ENCODE measurements at places on chromosomes 1 and 21.

GRCh38 chr1:56634981-56635380, 10.1 kb upstream of the PRKAA2 start:
- no peak for DNase-seq

DNA sequence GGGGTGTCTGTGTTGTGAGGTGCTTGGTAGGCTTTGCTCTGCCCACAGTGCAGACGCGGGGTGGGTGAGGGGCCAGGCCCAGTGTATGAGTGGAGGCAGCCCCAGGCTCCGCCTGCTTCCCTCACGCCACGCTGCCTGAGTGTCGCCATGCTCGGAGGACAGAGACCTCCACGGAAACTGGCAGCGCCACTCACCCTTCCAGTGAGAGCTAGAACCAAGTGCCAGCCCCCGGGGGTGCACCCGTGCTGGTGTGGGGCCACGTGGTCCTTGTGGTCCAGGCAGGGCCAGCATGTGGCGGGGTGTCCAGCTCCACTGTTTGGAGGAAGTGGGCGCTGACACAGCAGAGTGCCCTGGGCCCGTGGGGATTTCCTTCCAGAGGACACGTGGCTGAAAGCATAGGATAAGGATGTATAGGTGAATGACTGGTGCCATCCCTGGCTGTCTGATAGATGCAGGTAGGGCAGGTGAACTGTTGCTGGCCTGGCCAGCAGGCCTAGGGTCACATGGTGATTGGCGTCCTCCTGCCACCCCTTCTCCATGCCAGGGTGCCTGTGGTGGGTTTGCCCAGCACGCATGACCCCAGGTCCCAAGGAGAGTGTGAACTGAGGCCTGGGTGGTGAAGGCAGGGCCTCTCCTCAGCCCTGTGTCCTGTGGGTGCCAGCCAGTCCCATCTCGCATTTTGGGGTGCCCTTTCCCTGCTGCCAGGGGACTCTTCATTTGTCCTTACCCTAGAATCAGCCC, 3.8 kb downstream of the LRRC3 start:
- no peak for DNase-seq

DNA sequence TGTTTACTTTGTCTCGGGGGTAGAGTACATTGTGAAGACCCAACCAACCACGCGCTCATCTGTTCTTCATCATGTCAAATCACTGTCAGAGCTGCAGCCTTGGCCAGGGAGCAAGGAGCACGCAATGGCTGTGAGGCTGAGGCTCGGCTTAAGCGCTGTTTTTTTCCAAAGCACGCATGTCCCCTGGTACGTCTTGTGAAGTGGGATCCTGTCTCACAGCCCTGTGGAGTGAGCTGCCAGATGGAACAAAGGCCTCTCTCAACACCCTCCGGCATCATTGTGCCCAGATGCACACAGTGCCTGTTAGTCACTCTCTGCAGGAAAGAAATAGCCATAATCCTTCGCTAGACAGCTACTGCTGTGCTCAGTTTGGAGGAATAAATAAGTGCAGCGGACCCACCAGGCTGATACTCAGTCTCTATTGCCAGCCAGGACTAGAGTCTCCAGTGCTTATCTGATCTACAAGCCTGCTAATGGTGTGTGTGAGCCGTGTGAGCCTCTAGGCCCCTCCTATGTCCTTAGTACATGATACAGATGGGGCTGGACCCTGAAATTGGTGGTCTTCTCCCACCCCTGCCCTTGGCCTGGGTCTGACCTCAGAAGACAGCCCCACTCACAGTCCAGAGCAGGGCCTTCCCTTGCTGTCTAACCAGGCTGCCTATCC, 91.3 kb upstream of the COA6 start:
- no peak for DNase-seq

- DNase-seq: no peak
Measured at GRCh38 chr1:46539972-46540371, 11.5 kb downstream of the KNCN start.

DNA sequence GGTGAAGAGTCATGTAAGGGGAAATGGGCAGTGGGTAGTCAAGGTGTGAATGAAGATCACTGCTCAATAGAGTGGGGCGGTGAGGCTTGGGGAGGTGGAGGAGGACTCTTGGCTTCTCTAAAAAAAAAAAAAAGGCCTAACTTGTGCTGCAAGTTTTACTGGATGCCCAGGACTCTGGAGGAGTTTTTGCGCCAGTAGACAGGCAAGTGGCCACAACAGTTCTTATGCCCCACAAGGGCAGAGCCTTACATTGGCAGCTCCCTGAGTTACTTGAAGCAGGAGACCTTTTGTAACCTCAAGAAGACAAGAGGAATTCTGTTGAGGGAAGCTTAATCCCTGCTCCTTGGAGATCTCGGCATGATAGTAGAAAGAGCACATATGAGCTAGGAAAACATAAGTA, 54.9 kb upstream of the PPP2R5A start:
- no peak for DNase-seq

- no peak for DNase-seq
Measured at GRCh38 chr1:155184835-155185782, 11.5 kb downstream of the TRIM46 start.

DNA sequence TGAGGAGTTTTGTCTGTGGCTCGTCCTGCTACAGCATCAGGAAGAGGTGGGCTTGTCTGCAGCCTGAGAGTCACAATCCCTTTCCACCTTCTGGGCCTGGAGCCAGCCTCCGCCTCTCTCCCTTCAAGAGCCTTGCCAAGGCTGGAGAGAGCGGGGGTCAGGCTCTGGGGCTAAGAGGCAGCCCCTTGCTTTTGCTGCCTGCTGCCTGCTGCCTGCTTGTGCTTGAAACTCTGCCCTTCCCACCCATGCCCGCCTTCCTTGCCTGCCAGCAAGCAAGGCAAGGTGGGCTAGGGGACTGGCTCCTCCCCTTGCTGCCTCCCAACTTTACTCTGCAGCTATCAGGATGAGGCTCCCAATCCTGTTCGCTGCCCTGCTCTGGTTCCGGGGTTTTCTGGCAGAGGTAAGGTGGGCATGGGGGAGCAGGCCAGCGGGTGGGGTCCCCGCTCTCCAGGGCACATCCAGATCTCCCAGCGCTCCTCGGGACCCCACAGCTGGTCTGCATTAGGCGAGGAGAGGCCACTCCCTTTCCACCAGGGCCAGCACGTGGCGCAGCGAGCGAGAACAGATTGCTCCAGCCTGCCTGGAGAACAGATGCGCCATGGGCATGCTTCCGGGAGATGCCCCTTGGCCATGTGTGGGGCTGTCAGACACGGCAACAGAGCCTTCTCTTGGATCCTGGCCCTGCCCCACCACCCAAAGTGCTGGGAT, 7.5 kb upstream of the PTPN7 start:
- no peak for DNase-seq

DNA sequence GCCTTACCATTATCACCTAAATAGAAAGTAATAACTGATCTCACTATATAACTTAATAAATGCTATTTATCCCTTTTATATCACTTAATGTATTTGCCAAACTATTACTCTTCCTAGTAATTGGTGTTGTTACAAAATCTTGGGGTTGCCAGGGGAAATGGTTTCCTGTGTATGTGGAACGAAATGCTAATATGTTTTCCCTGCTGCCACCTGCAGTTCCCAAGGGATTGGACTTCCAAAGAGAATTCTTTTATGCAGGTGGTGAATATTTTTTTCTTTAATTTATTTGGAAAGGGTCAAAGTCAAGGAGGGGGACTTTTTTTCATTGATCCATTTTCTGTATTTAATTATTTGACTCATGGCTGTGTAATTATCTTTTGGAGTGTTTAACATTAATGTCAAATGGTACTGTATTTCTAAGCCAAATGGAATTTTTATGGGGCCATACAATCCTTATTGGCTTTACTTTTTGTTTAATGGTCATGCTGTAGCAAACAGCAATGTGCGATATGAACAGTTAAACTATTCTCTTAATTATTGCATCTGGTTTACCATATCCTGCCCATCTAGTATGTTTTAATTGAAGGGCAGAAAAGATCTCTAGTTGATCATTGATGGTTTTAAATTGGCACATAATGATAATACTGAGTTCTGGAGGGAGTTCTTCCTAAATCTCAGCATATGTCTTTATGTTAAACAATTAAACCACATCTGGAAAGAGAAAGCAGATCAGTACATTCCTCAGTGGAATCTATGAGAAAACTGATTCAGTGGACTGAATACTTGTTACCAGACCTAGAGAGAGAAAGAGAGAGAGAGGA, 486.3 kb downstream of the TTLL7 start:
- DNase-seq: no peak

- DNase-seq: no peak
Measured at GRCh38 chr1:54240741-54241335, 40.9 kb downstream of the MRPL37 start.

DNA sequence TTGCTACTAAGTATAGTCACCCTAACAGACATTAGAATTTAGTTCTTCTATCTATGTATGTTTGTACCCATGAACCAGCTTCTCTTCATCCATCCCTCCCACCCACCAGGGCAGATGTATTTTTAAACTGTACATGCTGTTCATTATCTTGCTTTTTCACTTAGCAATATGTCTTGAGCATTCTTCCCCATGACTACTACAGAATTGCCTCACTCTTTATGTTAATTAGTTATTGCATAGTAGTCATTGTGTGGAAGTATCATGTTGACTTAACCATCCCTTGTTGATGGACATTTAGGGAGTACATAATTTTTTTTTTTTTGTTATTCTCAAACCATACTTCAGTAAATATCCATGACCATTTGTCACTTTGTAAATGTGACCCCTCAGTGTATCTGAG, 9.9 kb downstream of the HUNK start:
- no peak for DNase-seq

DNA sequence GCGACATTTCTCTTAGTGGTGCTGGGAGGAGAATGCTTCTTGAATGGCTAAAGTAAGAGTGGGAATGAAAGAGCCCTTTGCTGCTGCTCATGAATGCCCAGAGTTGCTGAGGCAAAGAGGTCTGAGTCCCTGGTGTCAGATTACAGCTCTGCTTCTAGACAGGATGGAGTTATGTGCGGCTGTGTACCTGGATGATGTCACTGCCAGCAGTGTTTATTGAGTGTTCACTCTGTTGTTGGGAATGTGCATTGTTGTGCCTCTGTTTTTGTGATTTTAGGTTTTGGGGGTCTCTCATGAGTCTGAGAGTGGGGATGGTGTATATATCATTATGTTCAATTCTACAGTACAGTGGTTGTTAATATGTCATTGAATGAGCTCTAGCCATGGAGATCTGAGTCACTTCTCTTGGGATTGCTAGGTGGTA, 2.7 kb downstream of the CDC14A start:
- DNase-seq: no peak

GRCh38 chr1:86972262-86972661, 57.8 kb downstream of the HS2ST1 start:
- no peak for DNase-seq

- no peak for DNase-seq
Measured at GRCh38 chr1:3609016-3609768, 2.1 kb downstream of the MEGF6 start.

DNA sequence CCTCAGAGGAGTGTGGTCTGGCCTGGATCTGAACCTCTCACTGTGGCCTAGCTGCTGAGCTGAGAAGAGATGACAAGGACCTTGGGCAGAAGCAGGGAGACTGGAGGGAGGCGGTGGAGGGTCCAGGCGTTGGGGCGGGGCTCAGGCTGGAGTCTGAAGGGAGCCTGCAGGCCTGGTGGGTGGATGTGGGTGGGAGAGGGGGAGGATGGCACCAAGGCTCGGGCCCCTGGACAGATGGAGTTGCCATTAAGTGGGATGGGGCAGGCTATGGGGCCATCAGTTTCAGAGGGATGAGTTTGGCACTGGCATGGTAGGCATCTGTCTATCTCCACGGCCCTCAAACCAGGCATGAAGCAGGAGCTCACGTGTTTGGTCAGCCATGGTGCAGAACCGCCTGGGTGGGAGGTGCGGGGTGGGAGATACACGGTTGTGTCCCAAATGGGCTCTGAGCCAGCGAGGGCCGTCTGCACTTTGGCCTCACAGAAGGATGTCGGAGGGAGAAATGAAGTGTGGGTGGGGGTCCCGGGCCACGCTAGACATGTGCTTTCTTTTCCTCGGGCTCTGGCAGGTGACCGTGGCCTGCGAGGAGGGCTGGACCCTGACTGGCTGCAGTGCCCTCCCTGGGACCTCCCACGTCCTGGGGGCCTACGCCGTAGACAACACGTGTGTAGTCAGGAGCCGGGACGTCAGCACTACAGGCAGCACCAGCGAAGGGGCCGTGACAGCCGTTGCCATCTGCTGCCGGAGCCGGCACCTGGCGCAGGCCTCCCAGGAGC, 23.6 kb downstream of the PCSK9 start:
- no peak for DNase-seq

DNA sequence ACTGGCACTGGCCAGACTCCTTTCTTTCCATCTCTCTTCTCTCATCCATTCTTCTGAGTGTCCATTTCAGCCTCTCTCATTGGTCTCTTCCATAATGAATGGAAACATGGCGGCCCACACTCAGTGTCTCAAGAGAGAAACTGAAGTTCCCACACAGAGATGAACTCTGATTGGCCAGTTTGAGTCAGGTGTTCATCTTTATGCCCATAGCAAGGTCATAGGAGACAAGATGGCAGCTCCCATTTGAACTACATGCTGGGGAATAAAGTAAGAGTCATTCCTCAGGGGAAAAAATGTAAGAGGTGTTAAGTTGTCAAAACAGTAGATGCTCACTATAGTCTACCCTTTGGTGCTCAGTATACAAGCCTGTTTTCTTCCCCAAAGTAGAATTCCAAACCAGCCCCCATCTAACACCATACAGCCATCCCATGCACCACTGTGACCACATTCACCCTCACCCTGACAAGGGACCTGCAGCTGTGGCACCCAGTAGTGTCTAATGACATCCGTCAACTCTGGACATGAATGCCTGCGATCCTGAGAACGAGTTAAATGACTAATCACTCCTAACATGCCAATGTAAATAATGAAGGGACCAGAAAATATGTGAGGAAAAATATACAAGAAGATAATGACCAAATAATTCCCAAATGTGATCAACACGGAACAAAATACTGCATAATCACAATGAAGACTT, 12.4 kb downstream of the CDA start:
- DNase-seq: no peak

DNA sequence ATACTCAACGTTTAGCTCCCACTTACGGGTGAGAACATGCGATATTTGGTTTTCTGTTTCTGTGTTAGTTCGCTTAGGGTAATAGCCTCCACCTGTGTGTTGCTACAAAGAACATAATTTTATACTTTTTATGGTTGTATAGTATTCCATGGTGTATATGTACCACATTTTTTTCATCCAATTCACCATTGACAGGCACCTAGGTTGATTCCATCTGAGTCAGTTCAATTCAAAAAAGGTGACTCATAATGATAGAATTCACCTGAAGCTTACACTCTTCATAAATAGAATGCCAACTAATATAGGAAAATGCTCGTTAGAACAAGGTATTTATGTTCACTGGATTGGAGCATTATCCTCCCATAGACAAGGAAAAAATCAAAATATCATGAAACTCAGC, 38.5 kb downstream of the RGS4 start:
- no peak for DNase-seq

DNA sequence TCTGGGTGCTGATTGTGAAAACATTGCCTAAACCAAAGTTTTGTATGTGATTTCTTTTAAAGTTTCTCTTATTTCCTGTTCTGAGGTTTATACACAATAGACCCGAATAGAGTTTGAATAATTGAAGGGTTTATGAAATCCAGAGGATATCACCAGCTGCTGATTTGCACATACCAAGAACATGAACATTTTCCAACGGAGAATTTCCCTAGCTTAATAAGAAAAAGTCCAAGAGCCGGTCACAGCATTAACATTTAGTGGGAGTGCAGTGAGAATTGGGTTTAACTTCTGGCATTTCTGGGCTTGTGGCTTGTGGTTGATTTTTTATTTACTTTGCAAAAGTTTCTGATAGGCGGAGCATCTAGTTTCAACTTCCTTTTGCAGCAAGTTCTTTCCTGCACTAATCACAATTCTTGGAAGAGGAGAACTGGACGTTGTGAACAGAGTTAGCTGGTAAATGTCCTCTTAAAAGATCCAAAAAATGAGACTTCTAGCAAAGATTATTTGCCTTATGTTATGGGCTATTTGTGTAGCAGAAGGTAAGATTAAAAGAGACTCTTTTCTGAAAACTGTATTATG, at the start of gene CFH:
Gene CFH (plus strand): TSS at position 407 of the 579 bp plus-strand sequence. CDS start 75 bp downstream, at position 482.
- DNase-seq: no peak
